Endothelial cell of umbilical vein (primary cell): ENCODE measurements at places on chromosomes 13 and 19. TPM values are rescaled to one million over a fixed set of nuclear protein-coding genes. Genes with fewer than 3 reads are reported as not detected.

GRCh38 chr13:23684647-23685046 is 114.4 kb downstream of the TNFRSF19 start:
- no peak for DNase-seq

Gene ACP7
- total RNA-seq = 0.18 and 0.49 TPM in 2 replicates

Gene ZNF560
- total RNA-seq = not detected in 2 replicates

DNA sequence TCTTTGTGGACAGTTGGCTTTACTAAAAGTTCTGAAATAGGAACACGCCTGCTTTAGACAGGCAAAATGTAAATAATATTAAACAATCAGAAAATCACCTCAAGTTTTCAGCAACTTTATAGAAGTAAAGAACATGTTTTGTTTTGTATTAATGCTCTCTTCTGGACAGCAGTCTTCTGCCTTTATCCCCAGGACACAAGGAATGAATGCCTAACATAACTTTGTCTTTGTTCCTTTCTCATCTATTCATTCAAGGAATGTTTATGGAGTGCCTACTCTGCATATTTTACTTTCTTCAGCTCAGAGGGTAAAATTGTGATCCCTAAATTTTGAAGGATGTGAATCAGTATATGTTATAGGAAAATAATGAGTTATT is 325.4 kb downstream of the FOXO1 start:
- DNase-seq = no peak

Gene TRPC4
- 0.42 and 0.64 TPM in 2 replicates for total RNA-seq

DNA sequence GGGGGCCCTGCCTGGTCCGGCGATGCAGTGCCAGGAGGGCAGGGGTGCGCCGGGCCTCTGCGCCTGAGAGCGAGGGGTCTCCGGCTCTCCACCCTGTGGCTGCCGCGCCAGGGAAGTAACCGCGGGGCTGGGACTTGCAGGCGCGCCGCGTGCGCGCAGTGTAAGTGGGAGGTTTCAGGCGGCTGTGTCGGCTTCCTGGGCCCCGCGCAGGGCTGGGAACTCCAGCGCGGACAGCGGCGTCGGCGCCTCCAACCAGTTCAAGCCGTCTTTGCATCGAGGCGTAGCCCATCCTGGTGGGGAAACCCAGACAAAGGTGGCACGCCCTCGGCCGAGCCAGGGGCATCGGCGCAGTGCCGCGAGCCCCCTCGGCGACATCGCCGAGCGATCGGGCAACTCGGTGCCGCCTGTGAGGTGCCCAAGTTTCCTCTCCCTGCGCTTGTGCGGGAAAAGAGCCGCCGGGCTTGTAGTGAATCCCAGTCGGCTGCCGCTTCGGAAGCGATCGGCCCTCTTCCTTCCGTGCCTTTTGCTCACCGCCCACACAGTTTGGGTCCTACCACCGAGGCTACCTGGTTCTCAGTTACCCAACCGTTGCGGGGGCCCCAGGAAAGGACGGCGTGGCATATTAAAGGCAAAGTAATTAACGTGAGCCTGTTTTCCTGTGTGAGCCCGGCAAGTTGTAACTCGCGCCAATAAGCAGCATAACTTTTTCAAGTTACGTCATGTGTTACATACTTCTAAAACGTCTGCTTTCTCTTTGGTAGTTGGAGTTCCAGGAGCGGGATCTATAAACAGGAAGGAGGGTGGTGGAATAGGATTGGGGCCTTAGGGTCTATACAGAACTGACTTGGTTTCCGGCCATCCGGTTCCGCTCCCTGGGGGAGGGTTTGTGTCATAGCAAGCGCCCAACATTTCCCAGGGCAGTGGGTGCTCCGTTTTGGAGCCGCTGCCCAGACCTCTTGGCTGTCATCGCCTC is 1.2 kb downstream of the LRCH1 start:
- peak; percentile 67 for DNase-seq
